Left lung (tissue), 14 donors: ENCODE measurements at places on chromosomes 5 and 9. TPM values are rescaled to one million over a fixed set of nuclear protein-coding genes. Genes with fewer than 3 reads are reported as not detected.

GRCh38 chr5:122056913-122057312 is 21.1 kb downstream of the LOX start:
- no peak for DNase-seq

DNA sequence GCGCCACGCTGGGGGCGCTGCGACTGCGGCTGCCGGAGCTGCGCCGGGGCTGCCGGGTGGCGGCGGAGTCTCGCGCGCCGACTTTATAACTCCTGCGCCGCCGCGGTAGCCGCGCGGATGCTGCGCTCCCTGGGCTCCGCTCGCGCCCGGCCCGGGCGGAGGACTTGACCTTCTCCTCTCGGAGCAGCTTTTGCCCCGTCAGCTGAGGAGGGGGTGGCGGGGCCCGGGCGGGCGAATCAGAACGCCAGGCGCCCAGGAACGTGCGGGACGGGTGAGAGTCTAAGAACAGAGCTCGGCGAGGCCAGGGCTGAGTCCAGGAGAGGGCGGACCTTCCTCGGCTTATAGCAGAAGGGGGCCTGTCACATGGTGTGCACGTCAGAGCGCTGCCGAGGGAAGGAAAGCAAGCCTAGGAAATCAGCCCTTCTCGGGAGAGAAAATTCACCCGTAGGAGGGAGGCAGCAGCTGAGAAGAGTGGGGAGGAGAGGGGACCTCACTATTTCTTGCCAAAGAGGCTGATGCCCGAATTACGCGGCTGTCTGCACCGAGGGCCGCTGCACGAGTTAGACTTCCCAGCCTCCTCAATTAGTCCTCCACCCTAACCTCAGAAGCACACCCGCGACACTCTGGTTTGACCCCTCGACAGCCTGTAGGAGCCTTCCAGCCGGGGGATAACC is at the start of gene FOXD1:
FOXD1 (minus strand) TSS at position 315 of the 674 bp plus-strand sequence. CDS start 415 bp downstream, outside the sequence.
- peak; percentile 82 for DNase-seq

GRCh38 chr5:147276497-147276896 is 41.7 kb downstream of the STK32A start:
- DNase-seq: no peak

- DNase-seq: no peak
Observed at GRCh38 chr9:89555036-89555415, 49.8 kb upstream of the GADD45G start.

GRCh38 chr9:3719286-3719685 is 193.5 kb upstream of the RFX3 start:
- DNase-seq: no peak

DNA sequence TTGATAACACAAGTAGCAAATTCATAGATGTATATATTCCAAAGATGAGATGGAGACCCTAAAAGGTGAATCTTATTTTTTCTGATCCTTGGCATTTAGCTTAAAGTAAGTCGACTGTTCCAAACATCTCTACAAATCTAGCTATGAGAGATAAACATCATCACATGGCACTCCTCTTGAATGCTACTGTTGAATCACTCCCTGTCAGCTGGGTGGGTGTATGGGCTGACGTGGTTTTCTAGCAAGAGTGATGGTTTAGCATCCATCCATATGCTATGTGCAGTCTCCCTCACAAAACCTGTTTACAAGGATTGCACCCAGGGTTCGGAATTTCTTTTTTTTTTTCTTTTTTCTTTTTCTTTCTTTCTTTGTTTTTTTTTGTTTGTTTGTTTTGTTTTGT is 13.8 kb downstream of the ACO1 start:
- DNase-seq: no peak

DNA sequence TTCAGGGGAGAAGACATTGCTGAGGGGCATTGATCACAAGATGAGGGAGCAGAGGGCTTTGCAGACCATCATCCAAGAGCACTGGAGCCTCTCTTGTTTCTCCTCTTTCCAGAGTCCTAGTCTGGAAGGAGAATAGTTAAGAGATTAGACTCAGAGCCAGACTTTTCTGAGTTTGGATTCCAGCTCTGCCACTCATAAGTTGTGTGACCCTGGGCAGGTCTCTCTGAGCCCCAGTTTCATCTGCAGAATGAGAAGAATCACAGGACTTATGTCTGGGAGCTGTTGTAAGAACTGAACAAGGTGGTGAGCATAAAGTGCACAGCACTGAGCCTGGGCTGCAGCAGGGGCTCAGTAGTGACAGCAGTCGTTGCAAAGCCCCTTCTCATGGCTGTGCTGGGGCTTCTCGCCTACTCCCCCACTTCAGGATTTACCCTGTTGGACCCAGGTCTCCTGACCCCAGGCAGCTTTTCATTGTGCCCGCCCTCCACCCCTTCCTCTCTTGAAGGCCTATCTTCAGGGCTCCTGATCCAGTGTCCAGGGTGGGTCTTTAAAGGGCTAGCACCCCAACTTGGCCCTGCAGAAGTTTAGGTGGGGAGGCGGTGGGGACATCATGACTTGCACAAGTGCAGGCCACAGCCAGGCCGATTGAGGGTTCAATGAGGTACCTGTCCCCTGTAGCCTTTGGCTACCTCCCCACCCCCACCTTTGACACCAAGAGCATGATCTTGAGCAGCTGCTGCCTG is 1.5 kb downstream of the SYNPO start:
- DNase-seq: no peak

GRCh38 chr5:90020575-90021538 is 388.7 kb downstream of the CETN3 start:
- peak; percentile 19 for DNase-seq

DNA sequence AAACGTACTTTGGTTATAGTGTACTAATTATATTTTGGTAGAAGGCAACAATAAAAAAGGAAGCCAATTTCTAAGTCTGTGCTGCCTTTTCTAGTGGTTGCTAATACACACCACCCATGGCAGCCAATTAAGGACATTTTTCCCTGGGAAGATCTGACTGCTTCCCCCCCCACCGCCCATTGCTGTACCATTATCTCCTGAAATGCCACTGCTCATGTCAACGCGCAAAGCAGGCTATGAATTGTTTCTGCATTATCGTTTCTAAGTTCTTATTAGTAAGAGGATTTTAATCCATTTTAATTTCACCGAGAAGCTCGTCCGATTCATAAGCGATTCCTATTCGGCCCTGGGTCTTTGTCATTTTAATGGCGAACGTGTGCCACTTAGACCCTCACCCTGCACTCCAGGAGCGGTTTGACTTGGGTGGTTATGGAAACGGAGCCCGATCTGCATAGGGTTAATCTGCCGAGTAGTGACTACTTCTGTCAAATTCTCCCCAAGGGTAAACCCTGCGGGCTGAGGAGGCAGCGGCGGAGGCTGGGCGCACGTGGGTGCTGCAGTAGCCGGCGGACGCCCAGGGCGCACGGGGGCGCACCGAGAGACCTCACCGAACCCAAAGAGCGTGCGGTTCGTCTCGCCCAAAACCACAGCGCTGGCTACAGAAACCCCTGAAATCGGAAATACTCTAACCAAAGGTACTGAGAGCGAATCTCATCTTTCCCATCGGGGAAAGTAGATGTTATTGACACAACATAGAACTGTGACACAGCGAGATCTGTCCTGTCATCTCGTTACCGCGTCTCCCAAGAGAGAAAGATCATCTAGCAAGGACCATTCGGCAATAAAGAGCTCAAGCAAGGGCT is 55.8 kb upstream of the SHC3 start:
- DNase-seq: peak; percentile 39

GRCh38 chr9:130319300-130319699 is 53.7 kb downstream of the HMCN2 start:
- DNase-seq: no peak

GRCh38 chr5:135253601-135254178 is 145.3 kb downstream of the MACROH2A1 start:
- DNase-seq: no peak

DNA sequence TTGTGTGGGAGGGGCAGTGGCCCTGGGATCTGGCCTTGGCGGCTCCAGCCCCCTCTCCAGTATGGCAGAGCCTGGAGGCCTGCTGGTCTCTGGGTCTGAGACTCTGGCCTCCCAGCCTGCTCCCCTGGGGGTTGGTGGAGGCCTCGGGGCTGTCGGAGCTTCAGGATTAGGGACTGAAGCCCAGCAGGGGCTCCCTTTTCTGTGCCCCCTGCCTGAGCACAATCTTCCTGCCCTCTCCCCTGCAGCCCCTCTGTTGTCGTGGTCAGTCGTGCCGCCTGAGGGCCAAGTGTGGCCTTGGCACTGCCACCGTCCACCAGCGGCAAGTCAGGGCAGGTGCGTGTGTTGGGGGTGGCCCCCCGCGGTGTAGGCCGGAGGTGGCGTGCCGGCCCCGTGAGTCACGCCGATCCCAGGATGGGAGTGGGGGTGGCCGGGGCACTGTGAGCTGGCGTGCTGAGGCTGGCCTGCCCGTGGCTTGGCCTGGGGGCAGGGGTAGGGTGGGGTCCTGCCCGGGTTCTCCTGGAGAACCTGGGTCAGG is 53.6 kb downstream of the RXRA start:
- no peak for DNase-seq

DNA sequence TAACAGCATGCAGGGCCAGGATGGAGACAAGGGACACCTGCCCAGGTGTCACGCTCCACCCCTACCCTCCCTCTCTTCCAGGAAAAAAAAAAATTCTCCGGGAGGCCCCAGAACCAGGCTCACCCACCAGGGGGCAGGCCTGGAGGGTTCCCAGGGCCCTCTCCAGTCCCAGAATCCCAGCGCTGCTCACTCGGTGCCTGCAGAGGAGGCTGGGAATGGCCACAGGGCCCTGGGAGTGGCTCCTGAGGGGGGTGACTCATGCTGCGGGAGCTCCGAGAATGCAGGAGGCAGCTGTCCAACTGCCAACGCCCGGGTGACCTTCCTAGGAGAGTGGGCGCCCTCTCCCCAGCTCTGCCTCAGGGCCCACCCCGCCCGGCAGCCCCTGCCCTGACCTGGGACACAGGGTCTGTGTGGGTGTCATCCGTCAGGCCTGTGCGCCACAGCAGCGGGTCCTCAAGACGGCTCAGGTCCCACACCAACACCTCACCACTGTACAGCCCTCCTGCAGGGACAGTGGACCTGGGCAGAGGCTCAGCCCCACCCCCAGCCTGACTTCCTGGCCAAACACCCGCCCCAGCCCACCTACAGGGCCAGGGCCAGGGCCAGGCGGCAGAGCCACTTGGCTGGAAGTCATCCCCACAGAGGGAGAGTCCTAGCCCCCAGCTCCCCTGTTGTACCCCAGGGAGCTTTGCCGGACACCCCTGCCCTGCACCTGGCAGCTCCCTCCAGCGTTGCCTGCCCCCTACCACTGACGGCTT is 21.2 kb downstream of the DYNC2I2 start:
- DNase-seq: peak; percentile 94

GRCh38 chr9:21982861-21983560 is 11.2 kb downstream of the CDKN2A start:
- DNase-seq: no peak

DNA sequence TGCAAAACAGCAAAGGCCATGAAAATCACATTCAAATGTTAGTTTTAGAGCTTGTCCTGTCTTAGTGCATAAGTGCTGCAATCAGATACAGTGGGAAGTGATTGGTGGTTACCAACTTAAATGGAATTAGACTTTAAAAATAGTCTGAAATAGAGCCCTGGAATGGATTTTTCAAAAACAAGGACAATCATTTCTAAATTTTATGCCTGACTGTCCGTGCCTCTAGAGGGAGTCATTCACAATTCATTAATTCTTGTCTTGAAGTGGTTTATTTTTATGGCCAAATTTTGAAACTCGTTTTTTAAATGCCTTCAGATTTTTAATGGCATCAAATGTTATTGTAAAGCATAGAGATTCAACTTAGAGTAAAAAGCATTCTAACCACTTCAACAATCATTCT is 561.8 kb upstream of the DAB2 start:
- no peak for DNase-seq

DNA sequence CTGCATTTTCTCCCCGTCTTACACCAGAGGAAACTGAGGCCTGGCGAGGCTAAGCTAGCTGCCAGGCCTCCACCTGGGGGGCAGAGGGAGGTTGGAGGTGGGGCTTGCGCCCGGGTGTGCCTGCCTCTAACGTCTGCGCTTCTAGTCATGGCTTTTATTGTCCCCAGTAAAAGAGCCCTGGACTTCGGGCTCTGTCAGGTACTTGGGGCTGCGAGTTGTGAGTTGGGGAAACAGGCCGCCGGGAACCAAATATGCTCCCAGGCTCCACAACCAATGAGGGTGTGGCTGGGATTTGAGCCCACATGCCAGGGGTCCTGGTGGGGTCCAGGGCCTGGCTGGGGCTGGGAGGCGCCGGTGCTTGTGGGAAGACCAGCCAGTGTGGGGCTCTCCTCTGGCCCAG is 57.4 kb upstream of the NOTCH1 start:
- no peak for DNase-seq

DNA sequence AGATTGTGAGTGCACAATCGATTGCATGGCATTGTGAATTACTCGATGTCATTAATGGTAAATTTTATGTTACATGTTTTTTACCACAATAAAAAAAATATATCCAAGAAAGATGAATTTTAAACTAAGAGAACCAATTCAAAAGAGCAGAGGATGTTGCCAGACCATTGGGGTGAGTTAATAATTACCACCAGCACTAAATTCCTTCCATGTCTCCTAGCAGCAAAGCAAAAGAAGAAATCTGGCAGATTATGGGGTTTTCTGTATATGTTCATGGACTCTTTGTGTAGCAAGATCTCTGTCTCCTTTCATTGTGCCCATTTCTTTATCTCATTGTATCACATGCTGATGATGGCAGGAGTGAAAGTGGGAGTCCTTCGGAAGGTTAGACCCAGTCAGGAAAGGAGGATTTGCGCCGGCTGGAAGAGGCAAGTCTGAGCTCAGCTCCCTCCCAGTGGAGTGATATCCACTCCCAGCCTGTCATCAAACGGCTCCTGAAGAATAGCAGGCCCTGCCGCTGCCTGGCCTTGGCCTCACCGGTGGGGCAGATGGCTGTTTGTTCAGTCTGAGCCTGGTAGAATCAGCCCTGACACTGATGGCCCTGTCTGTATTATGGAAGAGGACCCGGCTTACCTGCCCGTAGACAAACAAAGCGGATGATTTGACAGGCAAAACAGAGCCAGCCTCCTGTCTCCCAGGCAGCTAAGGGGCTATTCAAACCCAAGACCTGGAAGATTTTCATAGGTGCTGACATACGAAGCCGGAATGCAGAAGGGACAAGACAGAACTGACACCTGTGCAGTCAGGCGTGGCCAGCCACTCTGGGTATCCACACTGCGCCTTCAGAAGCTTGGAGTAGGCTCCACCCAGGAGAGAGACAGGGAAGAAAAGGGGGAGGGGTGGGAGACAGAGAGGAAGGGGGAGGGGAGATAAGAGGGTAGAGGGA is 21.9 kb upstream of the FOXE1 start:
- DNase-seq: no peak

DNA sequence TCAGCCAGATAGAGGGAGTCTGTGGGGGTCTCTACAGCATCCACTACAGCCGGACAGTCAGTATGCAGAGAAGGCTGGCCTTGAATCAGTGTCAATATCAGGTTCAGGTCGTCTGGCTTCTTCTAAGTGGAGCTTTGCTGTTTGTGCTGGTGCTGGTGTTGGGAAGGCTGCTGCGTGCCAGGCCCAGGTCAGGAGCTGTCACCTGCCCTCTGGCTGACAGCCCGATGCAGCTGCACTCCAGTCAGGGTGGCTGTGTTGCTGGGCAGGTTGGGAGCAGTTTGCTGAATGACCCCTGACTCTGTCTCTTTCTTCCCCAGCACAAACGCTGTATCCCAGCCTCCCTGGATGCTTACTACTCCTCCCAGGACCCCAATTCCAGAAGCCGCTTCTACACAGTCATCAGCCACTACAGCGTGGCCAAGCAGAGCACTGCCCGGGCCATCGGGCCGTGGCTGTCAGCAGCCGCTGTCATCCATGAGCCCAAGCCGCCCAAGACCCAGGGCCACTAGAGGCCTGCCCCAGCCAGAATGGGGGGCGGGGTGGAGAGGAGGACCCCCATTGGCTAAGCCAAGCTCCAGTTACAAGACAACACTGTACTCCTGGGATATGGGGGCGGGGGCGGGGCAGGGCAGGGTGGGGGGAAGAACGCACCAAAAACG is 61.6 kb downstream of the NSG2 start:
- DNase-seq: no peak

NR2F1-AS1 gene
- 44.1 TPM for polyA plus RNA-seq

PRLR gene
- 2.5 TPM for polyA plus RNA-seq

MED7 gene
- polyA plus RNA-seq: 18.8 TPM

SPTAN1 gene
- 324 TPM for polyA plus RNA-seq
